ENCODE measurements at places on chromosomes 1 and 21.
A peak's percentile ranks its signal among the peaks of the same experiment; 100 is the strongest.

GRCh38 chr1:78061825-78062523 is 16.2 kb downstream of the GIPC2 start:
- DNase-seq = no peak

DNA sequence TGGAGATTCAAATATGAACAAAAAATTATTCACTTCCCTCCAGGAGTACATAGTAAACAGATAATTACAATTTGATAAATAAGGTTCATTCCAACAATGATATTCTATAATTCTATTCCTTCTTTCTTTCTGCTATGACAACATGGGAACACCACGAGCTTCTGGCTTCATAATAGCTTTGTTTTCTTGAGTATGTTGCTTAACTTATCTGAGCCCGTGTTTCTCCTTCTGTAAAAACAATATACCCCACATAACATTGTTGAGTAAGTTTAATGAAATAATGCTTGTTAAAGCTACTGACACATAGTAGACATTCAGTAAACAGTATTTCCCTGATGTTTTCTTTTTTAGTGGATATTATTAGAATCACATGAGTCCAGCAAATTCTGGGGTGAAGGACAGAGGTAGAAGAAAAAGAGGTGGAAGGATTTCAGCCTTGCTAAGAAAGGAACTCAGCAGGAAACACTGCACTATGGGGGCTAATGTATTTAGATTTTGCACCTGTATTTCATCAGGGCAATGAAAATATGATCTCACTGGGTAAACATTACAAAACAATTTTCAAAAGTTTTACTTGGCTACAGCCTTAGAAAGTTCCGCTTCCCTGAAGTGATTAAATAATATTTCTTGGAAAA is 430.8 kb upstream of the C1orf87 start:
- DNase-seq = no peak

GRCh38 chr1:39226836-39227235 is 22.3 kb downstream of the MACF1 start:
- no peak for DNase-seq

GRCh38 chr1:212062832-212063438 is 27.4 kb downstream of the DTL start:
- no peak for DNase-seq

GRCh38 chr1:32650248-32650751 is at the start of gene ZBTB8OS:
Gene ZBTB8OS, minus strand, starts transcription at chr1:32650550. Its CDS starts 21 bp downstream, at chr1:32650529.
- peak; percentile 28 for DNase-seq

GRCh38 chr1:13804240-13804633 is 104.2 kb downstream of the PRDM2 start:
- no peak for DNase-seq

GRCh38 chr1:230332575-230333066 is 93.5 kb downstream of the PGBD5 start:
- DNase-seq = no peak

- DNase-seq = no peak
Measured at GRCh38 chr1:45822644-45823043, 19.2 kb downstream of the MAST2 start.

DNA sequence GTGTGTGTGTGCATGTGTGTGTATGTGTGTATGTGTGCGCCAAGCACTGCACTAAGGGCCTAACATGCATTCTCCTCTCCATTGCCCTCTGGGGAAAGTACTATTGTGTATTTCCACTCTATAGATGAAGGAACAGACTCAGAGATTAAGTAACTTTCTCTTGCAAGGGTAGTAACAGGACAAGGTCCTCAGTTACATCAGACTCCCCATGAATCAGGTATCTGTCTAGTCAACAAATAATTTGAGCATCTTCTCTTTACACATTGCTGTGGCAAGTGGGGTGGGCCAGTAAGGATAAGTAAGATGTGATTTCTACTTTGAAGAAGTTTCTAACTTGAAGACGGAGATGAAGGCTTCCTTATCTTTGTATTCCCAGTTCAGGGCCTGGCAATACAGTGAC is 5.0 kb upstream of the HTR1D start:
- DNase-seq = no peak

DNA sequence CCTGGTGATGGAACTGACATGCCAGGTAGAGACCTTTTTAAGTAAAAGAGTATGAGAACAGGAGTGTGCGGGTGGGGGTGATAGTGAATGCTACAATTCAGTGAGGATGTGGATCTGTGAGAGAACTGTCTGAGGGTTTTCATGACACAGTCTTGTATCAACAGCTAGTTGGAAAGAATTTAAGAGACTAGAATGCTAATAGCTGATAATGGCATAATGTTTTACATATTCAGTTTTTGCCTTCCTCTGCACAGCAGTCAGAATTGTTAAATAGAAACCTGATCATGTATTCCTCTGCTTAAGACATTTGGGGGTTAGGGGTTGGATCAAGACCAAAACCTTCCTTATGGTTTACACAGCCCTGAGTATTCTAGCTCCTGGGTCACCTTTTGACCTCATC is 152.8 kb upstream of the ZRANB2 start:
- DNase-seq = no peak

GRCh38 chr1:18052671-18053070 is 54.9 kb upstream of the IGSF21 start:
- no peak for DNase-seq

- DNase-seq = no peak
Measured at GRCh38 chr21:29350246-29350779, 51.6 kb downstream of the BACH1 start.
